Mesothelial cell of epicardium (in vitro differentiated cells): ENCODE measurements at places on chromosomes 16 and 17. TPM values are rescaled to one million over a fixed set of nuclear protein-coding genes. Genes with fewer than 3 reads are reported as not detected.

PTRH2 gene
- 22.5 to 24.7 TPM (median 24.4 TPM) in 3 replicates for total RNA-seq

AARS1 gene
- 81.5 to 90.2 TPM (median 81.8 TPM) in 3 replicates for total RNA-seq

CACNA1H gene
- 40.8 to 49.1 TPM (median 41.8 TPM) in 3 replicates for total RNA-seq

NMRAL1 gene
- 55.3 to 59.1 TPM (median 56.0 TPM) in 3 replicates for total RNA-seq
